ENCODE measurements at places on chromosomes 1 and 21.

GRCh38 chr1:199936441-199936840 is 91.1 kb upstream of the NR5A2 start:
- DNase-seq = no peak

DNA sequence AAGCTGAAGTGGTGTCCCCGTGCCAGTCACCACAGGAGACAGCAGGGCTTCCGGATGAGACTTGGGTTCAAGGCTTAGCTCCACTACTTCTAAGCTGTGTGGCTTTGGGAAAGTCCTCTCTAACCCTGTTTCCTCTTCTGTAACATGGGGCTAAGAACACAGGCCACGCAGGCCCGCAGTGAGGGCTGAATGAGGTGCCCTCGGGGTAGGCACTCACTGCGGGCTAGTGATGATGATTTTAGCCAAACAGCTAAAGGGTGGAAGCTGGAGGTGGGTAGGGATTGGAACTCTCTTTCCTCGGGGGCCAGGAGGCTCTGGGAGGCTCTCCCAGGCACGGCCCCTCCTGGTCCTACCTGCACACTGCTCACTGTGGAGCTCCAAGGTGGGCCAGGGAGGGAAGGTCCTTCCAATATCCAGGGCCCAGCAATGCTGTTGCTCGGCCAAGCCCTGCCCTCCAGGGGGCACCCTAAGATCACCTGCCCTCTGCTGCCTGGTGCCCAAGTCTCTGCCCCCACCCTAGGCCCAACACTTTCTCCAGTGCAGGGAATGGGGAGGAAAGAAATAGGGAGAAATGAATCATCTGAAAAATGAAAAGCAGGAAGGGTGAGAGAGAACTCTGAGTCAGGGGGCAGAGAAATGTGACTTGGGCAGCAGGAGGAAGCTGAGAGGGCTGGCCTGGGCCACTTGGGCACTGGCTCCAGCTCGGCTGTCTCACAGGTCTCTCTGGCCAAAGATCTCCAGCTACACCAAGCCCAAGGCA is 19.2 kb upstream of the EVA1B start:
- DNase-seq = peak; percentile 92

DNA sequence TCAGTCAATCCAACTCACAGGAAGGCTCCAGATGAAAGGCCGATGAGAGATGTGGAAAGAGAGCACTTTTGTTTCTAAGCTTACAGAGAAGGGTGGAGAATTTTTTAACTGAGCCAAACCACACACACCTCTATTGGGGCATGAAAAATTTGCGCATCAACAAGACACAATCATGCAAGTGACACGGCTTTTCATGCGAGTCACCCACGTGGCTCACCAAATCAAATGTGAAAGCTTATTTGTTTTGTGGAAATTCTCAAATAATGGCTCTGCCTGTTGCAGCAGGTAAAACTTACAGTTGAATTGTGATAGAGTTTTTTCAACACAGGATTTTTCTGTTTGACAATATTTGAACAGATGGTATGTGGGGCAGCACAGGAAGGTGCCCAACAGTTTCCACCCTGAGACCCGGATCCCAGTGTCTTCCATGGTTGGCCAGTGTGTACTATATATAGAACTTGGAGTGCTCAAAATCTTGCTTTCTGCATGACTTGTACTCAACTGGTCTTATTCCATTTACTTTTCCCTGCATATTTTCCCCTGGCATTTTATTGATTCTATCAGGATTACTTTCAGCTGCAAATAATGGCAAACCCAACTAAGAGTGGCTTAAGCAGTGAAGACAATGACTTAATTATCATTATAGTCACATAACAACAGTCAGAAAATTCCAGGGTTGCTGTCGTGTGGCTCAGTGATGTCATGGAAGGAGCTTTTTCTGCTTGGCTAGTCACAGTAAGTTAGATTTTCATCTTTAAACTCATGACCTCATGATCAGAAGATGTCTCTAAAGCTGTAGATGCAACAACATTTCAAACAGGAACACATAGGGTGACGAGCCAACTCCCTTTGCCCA is 90.6 kb upstream of the SIM2 start:
- no peak for DNase-seq

DNA sequence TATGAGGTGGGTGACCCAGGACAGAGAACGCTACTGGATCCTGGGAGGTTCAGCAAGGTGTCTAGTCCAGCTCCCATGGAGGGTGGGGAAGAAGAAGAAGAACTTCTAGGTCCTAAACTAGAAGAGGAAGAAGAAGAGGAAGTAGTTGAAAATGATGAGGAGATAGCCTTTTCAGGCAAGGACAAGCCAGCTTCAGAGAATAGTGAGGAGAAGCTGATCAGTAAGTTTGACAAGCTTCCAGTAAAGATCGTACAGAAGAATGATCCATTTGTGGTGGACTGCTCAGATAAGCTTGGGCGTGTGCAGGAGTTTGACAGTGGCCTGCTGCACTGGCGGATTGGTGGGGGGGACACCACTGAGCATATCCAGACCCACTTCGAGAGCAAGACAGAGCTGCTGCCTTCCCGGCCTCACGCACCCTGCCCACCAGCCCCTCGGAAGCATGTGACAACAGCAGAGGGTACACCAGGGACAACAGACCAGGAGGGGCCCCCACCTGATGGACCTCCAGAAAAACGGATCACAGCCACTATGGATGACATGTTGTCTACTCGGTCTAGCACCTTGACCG is 8.6 kb upstream of the PIGV start:
- no peak for DNase-seq

DNA sequence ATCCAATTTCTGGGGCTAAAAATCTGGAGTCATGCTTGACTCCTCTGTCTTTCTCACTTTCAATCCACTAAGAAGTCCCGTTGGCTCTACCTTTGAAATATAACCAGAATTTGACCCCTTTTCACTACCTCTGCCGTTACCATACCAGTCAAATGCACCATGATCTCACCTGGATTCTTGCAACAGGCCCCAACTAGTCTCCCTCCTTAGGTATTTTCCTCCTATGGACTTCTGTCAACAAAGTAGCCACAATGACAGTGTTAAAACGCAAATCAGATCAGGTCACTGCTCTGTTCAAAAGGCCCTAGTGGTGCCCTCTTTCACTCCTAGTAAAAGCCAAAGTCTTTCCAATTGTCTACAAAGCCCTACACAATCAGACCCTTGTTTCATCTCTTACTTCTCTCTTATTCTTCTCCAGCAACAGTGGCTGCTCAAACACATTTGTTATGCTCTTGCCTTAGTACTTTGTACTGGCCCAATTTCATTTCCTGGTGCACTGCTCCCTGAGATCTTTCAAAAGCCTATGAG is 35.7 kb upstream of the AGL start:
- DNase-seq = no peak

DNA sequence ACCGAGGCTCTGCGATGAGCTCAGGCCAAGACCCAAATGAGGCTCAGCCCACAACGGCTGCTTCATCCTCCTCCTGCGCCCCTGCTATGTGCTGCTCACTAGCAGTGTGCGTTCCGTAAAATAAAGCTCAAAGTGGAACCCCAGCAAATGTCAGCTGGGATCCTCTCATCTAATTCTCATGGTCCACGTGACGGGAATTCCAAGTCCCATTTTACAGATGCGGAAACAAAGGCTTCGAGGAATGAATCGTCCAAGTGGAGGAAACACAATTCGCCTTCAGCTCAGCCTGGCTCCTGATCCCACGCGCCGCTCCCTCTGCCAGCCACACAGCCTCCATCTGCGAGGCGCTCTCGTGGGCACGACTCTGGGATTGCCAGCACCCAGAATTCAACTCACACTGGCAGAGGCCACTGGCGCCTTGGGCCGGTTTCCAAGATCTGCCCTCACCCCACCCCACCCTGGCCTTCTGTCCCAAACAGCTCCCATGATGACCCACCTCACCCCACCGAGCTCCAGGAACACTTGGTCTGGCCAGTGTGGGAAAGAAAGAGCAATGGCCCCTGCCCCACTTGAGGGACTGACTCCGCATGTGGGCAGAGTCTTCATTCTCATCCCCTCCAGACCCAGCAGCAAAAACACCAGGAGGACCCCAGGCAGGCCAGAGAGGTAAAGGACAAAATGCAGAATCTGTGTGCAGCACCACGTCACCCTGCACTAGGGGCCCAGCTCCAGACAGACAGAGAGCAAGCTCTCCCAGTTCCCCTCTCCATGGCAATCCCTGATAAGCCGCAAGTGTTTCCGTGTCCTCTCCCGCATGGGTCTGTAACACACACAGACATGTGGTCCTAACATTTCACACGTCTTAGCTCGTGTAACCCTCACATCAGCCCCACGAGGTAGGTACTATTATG is 10.5 kb downstream of the CASZ1 start:
- DNase-seq = no peak

GRCh38 chr1:234932106-234932505 is 196.5 kb downstream of the TOMM20 start:
- no peak for DNase-seq

GRCh38 chr1:183318433-183318832 is 99.7 kb downstream of the NMNAT2 start:
- DNase-seq = peak; percentile 89

DNA sequence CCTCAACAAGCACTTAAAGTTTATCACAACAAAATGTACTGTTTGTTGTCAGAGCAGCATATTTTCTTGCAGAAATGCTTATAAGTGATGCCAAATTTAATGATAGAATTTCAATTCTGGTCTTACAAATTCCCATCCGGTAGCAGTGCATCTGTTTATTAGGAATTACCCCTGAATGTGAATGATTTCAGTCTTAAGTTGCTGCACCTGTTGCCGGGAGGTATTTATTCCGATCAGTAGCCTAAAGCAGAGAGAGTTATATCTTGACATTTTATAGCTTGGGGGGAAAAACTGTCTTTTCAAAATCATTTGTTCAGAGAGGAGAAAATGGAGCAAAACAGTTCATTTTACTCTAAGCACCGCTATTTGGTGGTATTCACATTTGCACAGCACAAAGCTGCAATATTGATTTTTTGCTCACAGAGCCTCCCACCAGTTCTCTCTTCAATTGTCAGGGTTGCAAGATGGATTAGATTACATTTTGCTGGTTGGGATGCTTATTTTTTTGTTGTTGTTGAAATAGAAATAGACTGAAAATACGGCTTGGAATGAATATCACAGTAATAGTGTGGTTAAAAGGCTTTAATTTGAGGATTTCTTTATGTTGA is 98.6 kb downstream of the ADGRL2 start:
- DNase-seq = no peak

DNA sequence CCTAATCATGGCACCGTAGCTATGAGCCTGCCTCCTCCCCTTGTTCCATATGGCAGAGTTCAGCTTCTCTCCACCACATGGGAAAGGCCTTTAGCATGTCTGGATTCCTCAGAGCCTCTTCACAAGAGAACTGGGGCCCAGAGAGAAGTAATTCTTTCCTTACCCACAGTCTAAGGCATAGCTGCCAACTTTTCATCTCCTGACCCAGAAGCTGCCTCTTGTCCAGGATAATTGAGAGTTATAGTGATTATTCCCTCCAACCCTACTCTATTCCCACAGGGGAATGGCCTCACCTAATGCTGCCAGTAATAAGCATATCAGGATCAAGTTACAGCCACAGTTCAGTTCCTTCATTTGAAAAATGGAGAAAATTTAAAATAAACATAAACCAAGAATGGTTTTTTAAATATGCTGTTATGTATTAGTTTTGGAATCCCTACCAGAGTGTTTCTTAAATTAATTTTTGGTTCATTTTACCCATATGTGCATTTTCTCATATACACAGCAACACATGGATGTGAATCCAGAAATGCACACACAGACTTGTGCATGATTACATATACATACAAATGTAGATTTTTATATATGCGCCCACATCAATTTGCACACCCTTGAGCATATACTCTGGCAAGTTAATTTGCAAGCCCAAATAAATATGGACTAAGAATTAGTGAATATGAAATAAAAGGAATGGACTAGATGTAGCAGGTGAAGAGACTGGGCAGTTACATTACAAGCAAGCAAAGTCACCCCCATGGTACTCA is 63.9 kb upstream of the WARS2 start:
- no peak for DNase-seq

GRCh38 chr1:223133306-223133823 is 9.7 kb downstream of the TLR5 start:
- no peak for DNase-seq

- DNase-seq = peak; percentile 60
These were observed 6.6 kb downstream of the TBX19 start for GRCh38 chr1:168287237-168287664.

DNA sequence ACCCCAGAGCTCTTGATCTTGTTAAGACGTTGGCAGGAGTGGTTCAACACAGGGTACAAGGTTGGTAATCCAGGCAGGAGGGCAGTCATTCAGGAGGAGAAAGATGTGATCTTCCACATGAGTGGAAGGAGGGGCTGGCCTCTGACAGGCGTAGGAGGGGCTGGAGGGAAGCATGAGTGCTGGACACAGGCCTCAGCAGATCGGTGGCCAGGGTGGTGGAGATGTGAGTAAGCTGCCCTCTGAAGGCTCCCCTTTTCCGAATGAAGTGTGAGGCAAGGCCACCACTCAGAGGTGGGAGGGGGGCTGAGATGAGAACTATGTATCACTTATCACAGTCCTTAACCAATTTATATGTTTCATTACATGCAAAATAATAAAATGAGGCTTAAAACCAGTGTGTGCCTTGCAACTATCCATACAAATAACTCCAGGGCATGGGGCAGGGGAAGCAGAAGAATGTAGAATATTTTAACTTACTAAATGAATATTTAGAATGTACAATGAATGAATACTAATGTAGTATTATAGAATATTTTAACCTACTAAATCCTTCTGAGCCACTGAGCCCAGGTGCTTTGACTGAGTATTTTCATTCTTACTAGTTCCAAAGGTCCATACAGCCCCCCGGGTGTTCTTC is 103.5 kb upstream of the TLR5 start:
- no peak for DNase-seq

DNA sequence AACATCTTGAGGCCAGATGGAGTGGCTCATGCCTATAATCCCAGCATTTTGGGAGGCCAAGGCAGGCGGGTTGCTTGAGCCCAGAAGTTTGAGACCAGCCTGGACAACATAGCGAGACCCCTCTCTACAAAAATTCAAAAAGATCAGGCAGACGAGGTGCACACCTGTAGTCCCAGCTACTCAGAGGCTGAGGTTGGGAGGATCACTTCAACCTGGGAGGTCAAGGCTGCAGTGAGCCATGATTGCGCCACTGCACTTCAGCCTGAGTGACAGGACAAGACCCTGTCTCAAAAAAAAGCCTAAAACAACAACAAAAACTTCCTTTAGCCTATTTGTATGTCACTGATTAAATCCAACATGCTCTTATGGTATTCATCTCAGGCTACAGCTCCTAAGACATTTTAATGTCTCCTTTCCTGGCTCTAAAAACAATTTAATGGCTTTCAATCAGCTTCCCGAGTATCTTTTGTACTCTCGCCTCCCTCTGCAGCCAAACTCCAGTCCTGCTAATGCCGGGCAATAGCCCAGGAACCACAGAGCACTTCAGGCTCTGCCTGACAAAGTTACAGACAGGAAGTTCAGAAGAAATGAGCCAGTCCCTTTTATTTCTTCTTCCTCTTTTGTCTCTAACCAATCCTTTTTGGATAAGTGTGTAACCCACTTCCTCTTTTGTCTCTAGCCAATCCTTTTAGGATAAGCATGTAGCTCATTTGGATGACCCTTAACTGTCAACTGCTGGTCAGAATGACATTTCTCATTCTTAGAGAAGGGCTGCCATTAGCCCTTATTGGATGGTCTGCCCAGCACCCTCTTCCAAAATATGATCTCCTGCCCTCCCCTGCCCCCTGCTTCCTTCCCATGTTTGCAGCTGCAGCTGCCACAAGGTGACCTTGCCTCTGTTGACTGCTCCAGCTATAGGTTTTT is 6.6 kb upstream of the DOP1B start:
- DNase-seq = peak; percentile 41

GRCh38 chr1:22074803-22075202 is 22.3 kb downstream of the CDC42 start:
- DNase-seq = no peak
